ENCODE measurements at places on chromosomes 5 and 9. TPM values are rescaled to one million over a fixed set of nuclear protein-coding genes. Genes with fewer than 3 reads are reported as not detected.

- DNase-seq: no peak
These were observed 164.3 kb upstream of the BRINP1 start for GRCh38 chr9:119533504-119533903.

SEMA5A gene
- polyA plus RNA-seq: 0.27 TPM

GRCh38 chr5:139186752-139187326, 11.3 kb downstream of the SIL1 start:
- no peak for DNase-seq

GRCh38 chr9:101226803-101227202, 158.0 kb downstream of the BAAT start:
- no peak for DNase-seq

BDP1 gene
- polyA plus RNA-seq: 8.4 TPM

DNA sequence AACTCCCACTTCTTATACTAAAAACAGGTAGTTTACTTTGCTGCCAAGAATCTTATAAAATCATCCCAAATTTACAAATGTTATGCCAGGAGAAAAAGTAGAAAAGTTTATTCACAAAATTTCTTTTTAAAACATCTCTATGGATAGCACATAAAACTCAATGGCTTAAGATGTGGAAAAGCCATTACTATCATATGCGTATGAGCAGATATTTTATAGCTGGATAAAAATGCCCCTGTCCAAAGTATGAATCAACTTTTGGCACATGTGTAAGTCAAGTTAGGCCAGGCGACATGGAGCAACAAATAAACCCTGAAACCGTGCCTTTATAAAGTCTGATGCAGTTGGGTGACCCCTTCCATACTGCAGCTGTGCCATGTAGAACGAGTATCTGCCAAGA, 38.6 kb upstream of the FBP1 start:
- DNase-seq: no peak

GRCh38 chr5:56432321-56432720, 199.2 kb upstream of the ANKRD55 start:
- no peak for DNase-seq

DNA sequence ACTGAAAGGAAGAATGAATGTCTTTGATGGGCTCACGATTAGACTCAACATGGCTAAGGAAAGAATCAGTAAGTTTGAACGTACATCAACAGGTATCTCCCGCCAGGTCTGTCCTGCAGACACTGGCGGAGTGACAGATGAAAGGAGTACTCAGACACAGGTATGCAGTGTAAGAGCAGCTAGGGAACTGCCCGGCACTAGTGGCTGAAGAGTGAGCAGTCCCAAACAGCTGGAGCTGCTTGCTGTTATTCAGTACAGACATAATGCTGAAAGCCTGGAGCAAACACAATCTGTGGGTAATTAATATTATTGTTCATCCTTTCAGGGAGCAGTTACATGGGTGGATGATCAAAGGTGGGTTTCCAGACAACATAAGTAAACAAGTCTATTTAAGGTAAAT, 835.5 kb downstream of the TLE4 start:
- no peak for DNase-seq

PDLIM4 gene
- polyA plus RNA-seq: 79.3 TPM

DNA sequence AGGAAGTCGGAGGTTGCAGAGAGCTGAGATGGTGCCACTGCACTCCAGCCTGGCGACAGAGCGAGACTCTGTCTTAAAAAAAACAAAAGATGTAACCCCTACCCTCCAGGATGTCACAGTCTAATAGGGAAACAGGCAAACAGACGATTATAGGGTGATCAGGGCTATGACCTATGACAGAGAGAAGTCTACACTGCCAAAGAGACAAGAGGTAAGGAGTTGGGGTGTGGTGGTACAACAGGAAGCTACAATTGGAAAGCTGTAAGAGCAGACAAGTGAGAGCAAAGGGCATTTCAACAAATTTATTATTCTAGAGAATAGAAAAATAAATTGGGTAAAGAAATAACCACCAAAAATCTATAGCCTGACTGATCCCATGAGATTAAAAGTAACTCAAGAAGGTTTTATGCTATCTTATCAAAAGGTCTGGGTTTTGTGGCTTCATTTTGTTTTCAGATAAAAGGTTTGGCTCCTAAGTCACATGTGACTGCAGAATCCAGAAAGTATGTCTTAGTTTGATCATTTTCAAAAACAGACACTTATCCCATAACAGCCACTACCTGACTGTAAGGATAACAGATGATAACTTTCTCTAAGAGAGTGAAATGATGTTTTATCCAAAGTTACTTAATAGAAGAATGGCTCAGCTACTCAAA, 7.3 kb downstream of the CDC26 start:
- no peak for DNase-seq

- no peak for DNase-seq
These were observed 365.3 kb downstream of the BNC2 start for GRCh38 chr9:16505199-16505598.

CCDC127 gene
- 4.6 TPM for polyA plus RNA-seq

DNA sequence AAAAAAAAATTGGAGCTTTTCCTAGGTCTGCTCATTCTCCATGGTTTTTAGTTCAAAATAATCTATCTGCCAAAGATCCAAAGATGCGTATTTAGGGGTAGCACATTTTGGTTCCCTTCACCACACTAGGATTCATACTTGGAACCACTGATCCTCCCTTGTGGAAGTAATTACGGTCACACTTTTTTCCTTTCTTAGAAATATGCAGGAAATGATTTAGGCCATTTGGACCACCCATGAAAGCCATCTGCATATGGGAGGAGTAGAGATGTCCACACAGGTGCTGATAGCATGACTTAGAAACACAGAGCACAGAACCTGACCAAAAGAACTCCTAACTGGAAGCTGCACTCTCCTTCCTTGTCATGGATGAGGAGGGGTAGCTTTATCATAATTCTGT, 105.9 kb upstream of the RAI14 start:
- no peak for DNase-seq

WDR38 gene
- polyA plus RNA-seq: not detected

DNA sequence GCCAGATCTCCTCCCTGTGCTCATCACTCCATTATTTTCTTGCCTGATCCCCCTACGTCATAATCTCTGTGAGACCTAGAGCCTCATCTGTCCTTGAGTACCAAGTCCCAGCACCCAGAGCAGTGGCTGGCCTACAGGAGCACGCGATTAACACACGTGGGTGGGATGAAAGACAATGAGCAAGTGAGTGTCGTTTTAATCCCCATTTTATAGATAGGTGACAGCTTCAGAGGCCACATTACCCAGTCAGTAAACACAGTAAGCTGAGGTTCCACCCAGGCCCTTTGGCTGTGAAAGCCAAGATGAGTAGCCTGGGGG, 17.3 kb downstream of the TRUB2 start:
- DNase-seq: no peak

DNA sequence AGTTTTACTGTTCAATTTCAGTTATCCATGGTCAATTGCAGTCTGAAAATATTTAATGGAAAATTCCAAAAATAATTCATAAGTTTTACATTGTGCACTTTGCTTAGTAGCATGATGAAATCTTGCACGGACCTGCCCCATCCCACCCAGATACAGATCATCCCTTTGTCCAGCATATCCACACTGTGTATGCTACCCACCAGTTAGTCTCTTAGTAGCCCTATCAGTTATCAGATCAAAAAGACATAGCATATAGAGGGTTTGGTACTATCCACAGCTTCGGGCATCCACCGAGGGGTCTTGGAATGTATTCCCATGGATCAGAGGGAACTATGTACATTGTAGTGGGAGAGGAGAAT, 97.7 kb downstream of the SLC44A1 start:
- no peak for DNase-seq

- DNase-seq: peak; percentile 70
These were observed 106.4 kb upstream of the ELL2 start for GRCh38 chr5:96067894-96068614.

DNA sequence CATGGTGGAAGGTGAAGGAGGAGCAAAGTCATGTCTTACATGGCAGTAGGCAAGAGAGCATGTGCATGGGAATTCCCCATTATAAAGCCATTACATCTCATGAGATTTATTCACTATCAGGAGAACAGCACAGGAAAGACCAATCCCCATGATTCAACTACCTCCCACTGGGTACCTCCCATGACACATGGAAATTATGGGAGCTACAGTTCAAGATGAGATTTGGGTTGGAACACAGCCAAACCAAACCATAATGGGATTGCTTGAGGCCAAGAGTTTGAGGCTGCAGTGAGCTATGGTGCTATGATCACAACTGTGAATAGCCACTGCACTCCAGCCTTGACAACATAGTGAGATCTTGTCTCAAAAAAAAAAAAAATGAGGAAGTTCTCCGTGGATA, 581.8 kb downstream of the TAF11L14 start:
- DNase-seq: no peak

ITGA1 gene
- 1.2 TPM for polyA plus RNA-seq

SH3RF2 gene
- 50.4 TPM for polyA plus RNA-seq

GRCh38 chr5:59487068-59487686, 406.3 kb downstream of the PDE4D start:
- DNase-seq: no peak

NMUR2 gene
- not detected for polyA plus RNA-seq

DNA sequence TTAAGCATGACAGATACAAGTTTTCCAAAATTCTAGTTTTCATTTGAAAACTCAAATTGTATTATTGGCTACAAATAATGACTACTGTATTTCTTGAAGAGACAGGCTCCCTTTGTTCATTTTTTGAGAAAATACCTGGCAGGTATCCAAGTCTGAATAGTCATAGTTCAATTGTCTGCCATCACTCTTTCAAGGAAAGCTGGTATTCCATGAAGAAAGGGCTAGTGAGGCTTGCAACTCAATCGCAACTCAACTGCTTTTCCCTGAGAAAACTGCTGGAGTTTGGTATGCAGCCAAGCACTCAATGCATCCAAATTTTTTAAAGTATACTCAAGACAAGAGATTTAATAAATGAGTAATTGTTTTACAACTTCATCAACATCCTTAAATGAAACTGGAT, 61.4 kb upstream of the TRIO start:
- no peak for DNase-seq

- no peak for DNase-seq
These were observed 445.0 kb upstream of the SMC2 start for GRCh38 chr9:103649086-103649485.

DNA sequence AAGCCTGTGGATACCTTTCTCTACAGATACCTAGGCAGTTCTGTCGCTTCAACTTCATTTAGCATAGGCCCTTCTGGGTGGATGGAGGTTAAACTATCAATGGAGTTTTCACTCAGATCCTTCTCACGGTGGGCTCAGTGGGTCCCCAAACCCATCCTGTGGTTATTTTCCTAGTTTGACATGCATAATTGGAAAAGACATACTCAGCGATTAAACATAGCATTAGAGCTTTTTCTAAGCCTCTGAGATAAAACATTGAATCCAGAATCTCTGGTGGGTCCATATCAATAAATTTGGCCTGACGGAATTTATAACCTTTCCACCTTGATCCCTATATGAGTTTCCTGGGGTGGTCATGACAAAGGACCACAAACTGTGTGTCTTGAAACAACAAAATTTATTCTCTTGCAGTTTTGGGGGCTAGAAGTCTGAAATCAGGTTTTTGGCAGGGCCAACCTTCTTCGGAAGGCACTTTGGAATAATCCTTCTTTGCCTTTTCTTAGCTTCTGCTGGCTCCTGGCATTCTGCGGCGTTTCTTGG, 1.7 kb upstream of the OTULIN start:
- no peak for DNase-seq

KIF12 gene
- 1.5 TPM for polyA plus RNA-seq

DNA sequence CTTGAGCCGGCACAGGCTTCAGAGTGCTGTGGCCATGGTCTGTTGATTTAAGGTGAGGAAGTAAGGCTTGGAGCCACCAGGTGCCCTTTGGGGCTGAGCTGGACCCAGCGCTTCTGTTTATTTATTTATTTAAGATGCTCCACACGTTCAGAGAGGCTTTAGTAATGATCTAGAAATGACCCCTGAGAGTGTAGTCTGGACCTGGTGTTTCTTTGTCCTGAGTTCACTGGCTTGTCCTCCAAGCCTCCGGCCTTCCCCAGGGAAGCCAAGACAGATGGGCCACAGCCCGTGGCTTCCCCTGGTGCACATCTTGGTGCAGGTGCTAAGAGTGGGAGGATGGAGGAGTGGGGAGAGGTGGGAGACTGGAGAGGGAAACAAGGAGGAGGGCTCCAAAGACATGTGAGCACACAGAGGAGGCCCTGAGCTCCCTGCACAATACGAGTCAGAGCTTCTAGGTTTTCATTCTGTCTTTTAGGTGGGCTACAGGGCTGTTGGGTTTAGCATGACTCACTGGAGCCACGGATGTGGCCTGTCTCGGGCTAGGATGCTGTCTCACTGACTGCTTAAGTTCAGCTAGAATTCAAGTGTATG, 56.9 kb downstream of the AHRR start:
- no peak for DNase-seq

- DNase-seq: no peak
These were observed 2.6 kb downstream of the FABP6 start for GRCh38 chr5:160231783-160232342.

SLC27A6 gene
- polyA plus RNA-seq: 1.1 TPM

NREP gene
- 12.3 TPM for polyA plus RNA-seq

GRCh38 chr5:156774273-156774672, 75.8 kb upstream of the PPP1R2B start:
- DNase-seq: no peak

CDC37L1 gene
- polyA plus RNA-seq: 11.4 TPM

SLC45A2 gene
- not detected for polyA plus RNA-seq

DNA sequence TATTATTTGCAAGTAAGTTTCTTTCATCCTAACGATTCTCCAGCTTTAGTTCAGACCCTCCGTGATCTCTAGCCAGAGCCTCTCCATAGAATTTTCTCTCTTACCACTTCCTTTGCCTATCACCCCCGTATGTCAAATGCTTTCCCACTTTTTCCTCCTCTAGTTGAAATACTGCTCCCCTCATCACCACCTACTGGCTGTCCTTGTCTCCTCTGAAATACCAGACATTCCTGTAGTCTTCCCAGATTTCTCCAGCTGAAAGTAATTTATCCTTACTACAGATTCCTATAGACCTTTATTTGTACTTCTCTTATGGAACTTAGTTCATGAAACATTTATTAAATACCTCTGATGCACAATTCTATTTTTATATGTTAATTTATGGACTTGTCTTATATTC, 36.0 kb upstream of the GLIPR2 start:
- DNase-seq: no peak

DNA sequence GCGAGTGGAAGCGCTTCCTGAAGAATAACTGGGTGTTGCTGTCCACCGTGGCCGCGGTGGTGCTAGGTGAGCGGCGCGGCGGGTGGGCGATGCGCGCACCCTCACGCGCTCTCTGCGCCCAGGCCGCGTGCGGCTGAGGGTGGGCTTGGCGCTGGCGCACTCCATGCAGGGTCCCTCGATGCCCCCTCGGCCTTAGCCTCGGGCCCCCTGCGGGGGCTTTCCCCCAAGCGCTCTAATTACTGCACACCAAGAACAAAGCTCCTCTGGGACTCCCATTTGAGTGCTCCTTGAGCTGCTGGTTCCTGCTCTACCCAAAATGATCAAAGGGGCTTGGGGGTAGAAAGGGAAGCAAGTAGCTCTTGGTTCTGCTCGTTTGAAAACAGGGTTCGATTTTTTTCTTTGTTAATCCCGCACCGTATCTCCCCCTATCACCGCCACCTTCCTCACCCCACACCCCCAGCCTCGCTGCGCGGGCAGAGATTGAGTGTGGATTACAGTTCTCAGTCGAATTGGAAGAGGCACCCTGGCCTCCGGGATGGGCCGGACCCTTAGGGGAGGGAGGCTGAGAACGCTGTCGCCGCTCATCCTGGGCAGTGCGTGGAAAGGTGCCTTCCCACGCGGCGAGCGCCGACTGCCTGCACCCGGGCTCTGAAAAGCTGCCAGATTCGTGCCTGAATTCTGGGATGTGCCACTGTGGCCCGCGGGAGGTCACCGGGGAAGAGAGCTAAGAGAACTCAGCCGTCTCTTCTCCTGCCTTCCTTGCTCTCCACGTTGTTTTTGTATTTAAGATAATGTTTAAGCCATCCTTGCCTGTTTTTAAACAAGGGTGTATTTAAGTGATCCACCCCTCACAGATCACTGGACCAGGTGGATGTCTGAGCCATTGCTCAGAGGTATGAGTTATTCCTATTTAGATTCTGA, 697 bp downstream of the SLC1A1 start:
- DNase-seq: no peak

All from keratinocyte (primary cell).